ENCODE measurements at places on chromosomes 4 and X.

- DNase-seq: no peak
Observed at GRCh38 chr4:8135666-8136065, 22.9 kb downstream of the ABLIM2 start.

- DNase-seq: no peak
Observed at GRCh38 chr4:16472537-16472936, 246.3 kb upstream of the TAPT1 start.

- DNase-seq: peak; percentile 58
Observed at GRCh38 chrX:40266490-40267333, 169.0 kb upstream of the BCOR start.

- no peak for DNase-seq
Observed at GRCh38 chrX:30533835-30534234, 43.7 kb downstream of the TASL start.

- no peak for DNase-seq
Observed at GRCh38 chr4:73917081-73917501, 47.9 kb downstream of the CXCL1 start.

- DNase-seq: no peak
Observed at GRCh38 chr4:113467581-113467980, 294.0 kb downstream of the CAMK2D start.

DNA sequence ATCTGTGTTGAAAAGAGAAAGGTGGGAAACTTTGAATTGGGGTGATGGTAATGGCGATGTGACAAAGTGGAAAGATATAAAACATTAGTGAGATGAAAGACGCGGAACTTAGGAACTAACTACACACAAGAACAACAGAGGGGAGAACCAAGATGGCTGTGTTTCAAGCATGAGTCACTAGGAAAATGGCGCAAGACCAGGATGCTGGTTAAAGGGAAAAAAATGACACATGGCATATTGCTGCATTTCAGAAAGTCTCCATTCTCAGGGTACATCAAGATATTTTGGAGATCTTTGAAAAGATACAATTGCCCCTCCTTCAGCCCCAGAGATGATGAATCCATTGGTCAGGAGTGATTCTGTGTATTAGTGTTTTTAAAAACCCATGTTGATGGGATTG is 164.4 kb downstream of the FBXO8 start:
- no peak for DNase-seq

DNA sequence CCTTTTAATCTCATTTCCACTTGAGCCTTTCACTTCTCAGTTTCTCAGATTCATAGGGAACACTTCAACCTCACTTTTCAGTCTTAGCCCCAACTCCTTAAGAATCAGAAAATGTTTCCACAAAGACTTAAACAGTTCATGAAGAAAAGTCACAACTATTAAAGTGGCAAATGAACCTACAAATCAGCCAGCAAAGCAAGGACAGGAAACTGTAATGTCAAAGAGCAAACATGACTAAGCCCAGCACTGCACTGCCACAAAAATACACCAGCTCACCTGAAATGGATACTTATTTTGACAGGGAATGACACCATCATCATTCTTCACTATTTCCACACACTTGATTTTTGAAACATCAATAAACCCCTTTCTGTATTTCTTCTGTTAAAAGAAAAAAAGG is 41.8 kb upstream of the TXK start:
- DNase-seq: no peak

DNA sequence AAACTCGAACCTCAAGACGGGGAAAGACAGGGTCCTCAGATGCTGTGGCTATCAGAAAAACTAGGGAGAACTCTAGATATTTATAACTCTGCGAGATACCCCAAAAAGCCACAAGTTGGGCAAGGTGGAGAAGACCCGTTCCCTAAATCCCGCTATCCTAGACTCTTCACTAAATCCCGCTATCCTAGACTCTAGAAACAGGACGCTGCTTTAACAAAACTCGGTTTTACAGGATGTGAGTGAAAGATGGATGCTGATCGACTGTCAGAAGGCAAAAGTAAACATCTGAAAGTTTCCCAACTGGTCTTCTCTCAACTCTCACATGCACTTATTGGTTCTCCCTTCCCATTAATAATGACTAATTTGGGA is 270 bp downstream of the DNAAF6 start:
- DNase-seq: no peak

DNA sequence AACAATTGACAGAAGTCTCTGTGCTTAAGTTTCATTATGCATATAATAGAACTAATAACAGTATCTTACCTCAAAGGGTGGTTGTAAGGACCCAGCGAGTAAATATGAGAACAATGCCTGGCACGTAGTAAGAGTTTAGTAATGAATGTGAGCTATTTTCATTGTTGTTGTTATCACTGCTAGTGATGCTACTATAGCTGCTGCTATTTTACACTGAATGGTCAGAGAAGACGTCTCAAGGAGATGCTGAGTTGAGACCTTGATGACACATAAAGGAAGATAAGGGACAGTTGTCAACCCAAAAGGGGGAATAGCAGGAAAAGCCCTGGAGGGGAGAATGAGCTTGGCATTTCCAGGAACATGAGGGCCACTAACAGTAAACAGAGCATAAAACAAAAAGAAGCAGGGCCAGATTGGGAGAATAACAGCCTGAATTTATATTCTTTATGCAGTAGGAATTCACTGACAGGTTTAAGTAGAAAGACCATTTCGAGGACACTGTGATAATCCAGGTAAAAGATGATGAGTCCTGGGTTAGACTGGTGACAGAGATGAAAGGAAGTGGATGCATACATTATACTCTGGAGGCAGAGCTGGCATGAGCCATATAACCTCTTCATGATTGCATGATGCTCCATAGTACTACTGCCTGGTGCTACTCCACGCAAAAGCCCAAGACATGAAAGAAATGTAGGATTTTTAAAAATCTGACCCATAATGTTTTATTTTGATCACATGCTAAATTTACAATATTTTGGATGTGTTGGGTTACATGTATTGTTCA is 23.1 kb downstream of the ATP8A1 start:
- DNase-seq: no peak

DNA sequence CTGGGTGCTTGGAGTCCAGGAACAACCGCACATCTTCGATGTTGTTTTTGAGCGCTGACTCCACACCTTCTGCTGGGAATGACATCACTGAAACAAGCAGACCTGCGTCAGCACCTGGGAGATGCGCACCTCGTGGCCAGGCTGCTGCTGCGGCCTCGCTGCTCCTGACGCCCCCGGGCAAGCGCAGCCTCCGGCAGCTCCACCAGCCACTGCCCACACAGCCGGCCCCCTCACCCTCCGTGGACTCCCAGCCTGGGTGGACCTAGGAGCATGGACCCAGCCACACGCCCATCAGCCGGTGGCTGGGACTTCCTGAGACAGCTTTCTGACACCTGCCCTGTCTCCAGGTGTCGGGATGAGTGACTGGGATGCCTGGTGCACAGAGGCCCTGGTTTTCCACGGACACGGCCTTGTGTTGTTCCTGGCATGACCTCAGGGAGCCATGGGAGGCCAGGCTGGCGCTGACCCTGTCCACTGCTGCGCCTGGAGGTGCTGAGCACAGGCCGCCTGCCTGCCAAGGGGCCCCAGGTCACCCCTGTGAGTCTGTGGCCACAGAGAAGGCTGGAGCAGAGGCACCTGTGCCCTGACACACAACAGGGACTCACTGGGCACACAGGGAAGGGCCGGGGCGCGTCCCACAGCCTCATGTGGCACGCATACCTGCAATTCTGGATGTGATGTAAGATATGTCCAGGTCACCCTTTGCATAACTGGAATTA is 48.6 kb downstream of the GAK start:
- no peak for DNase-seq
